ENCODE measurements at places on chromosomes 6 and 20.

- no peak for DNase-seq
These were observed 87.0 kb upstream of the ADGRF1 start for GRCh38 chr6:47129129-47129528.

GRCh38 chr6:72952808-72953630, 272.3 kb downstream of the KHDC1L start:
- no peak for DNase-seq

GRCh38 chr6:90184334-90185298, 112.0 kb downstream of the BACH2 start:
- DNase-seq: no peak

- no peak for DNase-seq
These were observed 77.7 kb downstream of the CHD6 start for GRCh38 chr20:41540459-41540858.

- DNase-seq: no peak
These were observed 223.4 kb upstream of the FOXA2 start for GRCh38 chr20:22807646-22808244.

DNA sequence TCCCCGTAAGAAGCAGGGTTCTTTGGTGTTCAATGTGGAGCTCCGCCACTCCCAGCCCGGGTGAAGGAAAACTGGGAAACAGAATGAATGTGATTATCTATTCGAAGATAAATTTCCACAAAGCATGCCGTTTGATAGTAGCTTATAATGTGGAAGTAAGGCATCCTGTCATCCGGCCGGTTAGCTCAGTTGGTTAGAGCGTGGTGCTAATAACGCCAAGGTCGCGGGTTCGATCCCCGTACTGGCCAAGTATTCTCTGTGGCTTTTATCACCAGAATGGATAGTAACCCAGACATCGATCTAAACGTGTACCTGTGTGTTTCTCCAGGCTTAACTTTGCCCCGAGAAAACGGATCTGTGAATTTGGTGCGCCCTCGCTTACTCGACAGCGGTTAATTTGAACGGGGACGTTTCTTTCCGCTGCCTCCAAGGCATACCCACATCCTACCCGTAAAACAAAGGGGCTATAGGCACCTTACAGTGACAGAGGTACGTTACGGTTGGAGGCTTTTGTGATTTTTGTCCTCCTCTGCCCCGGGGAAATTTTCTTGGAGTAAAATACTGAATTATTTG, 215.2 kb upstream of the ZNF184 start:
- DNase-seq: peak; percentile 63

GRCh38 chr20:36792422-36792821, 18.9 kb upstream of the DSN1 start:
- no peak for DNase-seq
